Renal cortical epithelial cell (primary cell): ENCODE measurements at places on chromosomes 1 and 21. TPM values are rescaled to one million over a fixed set of nuclear protein-coding genes. Genes with fewer than 3 reads are reported as not detected.
A peak's percentile ranks its signal among the peaks of the same experiment; 100 is the strongest.

DNA sequence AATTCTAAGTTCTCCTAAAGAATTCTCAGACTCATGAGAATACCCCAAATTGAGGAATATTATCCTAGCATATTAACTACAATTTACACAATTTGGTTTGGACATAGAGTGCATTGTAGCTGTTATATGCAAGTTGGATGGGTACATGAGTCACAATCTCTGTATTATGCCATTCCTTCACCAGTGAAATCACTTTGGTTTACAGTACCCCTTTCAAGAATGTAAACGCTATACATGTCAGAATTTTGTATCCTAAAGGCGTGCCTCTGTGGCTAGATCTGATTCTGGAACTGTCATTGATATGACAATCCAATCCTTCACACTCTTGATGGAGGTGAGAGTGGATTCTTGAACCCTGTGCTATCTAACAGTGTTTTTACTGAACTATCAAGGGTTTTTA, 6.7 kb upstream of the IL10RB start:
- no peak for DNase-seq

- DNase-seq = no peak
These were observed 46.0 kb downstream of the PTGER3 start for GRCh38 chr1:71001624-71002023.

DNA sequence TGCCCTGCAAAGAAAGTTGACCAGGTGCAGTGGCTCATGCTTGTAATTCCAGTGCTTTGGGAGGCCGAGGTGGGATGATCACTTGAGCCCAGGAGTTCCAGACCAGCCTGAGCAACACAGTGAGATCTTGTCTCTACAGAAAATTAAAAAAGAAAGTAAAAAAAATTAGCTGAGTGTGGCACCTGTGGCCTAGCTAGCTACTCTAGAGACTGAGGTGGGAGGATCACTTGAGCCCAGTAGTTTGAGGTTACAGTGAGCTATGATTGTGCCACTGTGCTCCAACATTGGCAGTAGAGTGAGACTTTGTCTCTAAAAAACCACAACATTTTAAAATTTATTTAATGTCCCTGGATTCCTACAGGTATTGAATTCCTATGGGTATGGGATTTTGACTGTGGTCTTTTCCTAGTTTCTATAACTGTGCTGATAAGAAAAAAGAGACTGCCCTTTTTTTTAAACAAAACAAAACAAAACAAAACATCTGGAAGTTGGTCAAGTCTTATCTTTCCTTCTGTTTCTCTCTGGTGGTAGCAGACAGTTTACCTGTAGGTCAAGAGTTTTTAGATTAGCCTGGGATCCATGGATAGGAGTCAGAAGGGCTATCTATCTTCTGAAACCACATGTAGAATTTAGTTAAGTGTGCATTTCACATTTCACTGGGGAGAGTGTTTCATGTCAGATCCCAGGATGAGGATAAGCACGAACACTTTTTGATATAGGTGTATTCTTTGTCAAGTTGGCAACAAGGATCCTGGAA, 18.8 kb downstream of the UCK2 start:
- no peak for DNase-seq

DNA sequence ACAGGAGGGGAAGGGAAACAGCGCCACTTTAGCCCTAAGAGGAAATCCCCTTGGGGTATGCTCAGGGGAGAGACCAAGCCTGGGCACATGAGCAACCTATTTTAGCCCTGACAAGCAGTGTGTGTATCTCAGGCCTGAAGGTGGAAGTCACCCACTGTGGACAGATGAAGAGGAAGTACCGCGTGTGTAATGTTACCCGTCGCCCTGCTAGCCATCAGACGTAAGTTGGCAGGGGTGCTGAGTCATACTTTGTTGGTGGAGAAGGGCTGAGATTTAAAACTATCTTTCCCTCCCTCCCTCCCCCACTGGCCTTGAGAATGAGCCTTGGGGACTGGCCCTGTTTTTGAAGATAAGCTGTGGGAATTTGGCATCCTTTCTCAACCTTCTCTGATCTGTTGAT, 11.2 kb downstream of the AGO1 start:
- DNase-seq = no peak

SLC44A3 gene
- 12.7 and 54.5 TPM in 2 replicates for total RNA-seq

DNA sequence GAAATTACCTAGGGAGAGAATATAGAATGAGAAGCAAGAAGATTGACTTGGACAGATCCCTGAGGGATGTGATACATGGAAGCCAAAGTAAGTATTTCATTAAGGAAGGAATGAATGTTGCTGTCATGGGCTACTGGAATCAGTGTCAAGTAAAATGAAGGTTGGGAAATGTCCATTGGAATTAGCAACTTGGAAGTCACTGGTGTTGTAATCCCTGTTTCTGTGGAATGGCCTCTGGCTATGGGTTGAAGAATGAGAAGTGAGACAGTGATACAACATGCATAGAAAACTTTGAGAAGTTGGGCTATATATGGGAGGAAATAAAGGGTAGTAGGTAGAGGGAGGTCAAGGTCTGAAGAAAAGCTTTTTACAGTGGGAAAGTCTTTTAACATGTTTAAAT, 54.7 kb downstream of the CCDC18 start:
- peak; percentile 35 for DNase-seq

GRCh38 chr1:160951443-160952128, 3.0 kb downstream of the ITLN2 start:
- DNase-seq = peak; percentile 48
